ENCODE measurements at places on chromosomes 16 and 17. TPM values are rescaled to one million over a fixed set of nuclear protein-coding genes. Genes with fewer than 3 reads are reported as not detected.

DNA sequence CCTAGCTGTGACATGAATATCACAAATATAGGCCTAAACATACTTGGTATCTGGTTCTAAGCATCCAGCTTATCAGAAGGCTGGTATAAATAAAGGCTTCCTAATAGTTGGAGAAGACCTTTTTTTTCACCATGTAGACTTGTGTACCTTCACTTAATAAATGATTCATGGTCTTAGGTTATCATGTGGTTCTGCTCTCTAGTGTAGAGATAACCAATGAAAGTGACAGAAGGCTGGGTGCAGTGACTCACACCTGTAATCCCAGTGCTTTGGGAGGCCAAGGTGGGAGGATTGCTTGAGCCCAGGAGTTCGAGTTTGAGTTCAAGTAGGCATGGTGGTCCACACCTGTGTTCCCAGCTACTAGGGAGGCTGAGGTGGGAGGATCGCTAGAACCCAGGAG is 3.1 kb downstream of the DDX19A start:
- H3K4me1 ChIP-seq: peaks cover 40% of the 10 kb centered on the region
- H3K27ac ChIP-seq: peak overlapping the region; percentile 22
- no peaks in the 10 kb centered on the region for H3K27me3 ChIP-seq
- H3K36me3 ChIP-seq: peaks cover 15% of the 10 kb centered on the region
- no peak overlapping the region for H3K4me3 ChIP-seq

- H3K36me3 ChIP-seq: peaks cover 20% of the 10 kb centered on the region
- H3K4me1 ChIP-seq: peaks cover 38% of the 10 kb centered on the region
- H3K27me3 ChIP-seq: no peaks in the 10 kb centered on the region
- H3K27ac ChIP-seq: peak overlapping the region; percentile 96
- peak; percentile 50 for DNase-seq
- H3K4me3 ChIP-seq: peak overlapping the region; percentile 94
Measured at GRCh38 chr17:30476726-30477082, 504 bp upstream of the GOSR1 start.

Gene OR2C1
- total RNA-seq: not detected

GRCh38 chr17:19445105-19445504 is 34.1 kb downstream of the RNF112 start:
- DNase-seq: no peak
- H3K27ac ChIP-seq: no peak overlapping the region
- no peak overlapping the region for H3K4me3 ChIP-seq

Gene CAMKK1
- 1.8 TPM for total RNA-seq

- no peak for DNase-seq
- H3K36me3 ChIP-seq: no peaks in the 10 kb centered on the region
- H3K4me3 ChIP-seq: peak overlapping the region; percentile 69
- H3K4me1 ChIP-seq: peaks cover 33% of the 10 kb centered on the region
Measured at GRCh38 chr16:57803134-57803990, 1.1 kb upstream of the KIFC3 start.

GRCh38 chr16:16956376-16956775 is 514.4 kb downstream of the XYLT1 start:
- H3K27me3 ChIP-seq: peaks cover 7% of the 10 kb centered on the region
- no peak overlapping the region for H3K27ac ChIP-seq
- no peaks in the 10 kb centered on the region for H3K36me3 ChIP-seq
- DNase-seq: no peak

Gene FLYWCH2
- total RNA-seq: 19.7 TPM

GRCh38 chr16:24635900-24636610 is 93.4 kb upstream of the TNRC6A start:
- no peak overlapping the region for H3K27ac ChIP-seq
- no peaks in the 10 kb centered on the region for H3K4me1 ChIP-seq
- no peaks in the 10 kb centered on the region for H3K36me3 ChIP-seq
- H3K27me3 ChIP-seq: peaks cover 4% of the 10 kb centered on the region

- no peak overlapping the region for H3K4me3 ChIP-seq
- H3K27me3 ChIP-seq: no peaks in the 10 kb centered on the region
- H3K4me1 ChIP-seq: peaks cover 8% of the 10 kb centered on the region
- peak overlapping the region; percentile 44 for H3K27ac ChIP-seq
- DNase-seq: no peak
- H3K36me3 ChIP-seq: peaks cover 1% of the 10 kb centered on the region
Measured at GRCh38 chr17:65660078-65660477, 98.6 kb upstream of the AXIN2 start.

Gene NPIPA3
- total RNA-seq: not detected

- H3K27ac ChIP-seq: peak overlapping the region; percentile 53
- peaks cover 33% of the 10 kb centered on the region for H3K36me3 ChIP-seq
- no peaks in the 10 kb centered on the region for H3K27me3 ChIP-seq
- peaks cover 37% of the 10 kb centered on the region for H3K4me1 ChIP-seq
- DNase-seq: no peak
Measured at GRCh38 chr17:45279898-45280297, 18.0 kb upstream of the SPATA32 start.

Gene TMEM88
- 1.2 TPM for total RNA-seq

DNA sequence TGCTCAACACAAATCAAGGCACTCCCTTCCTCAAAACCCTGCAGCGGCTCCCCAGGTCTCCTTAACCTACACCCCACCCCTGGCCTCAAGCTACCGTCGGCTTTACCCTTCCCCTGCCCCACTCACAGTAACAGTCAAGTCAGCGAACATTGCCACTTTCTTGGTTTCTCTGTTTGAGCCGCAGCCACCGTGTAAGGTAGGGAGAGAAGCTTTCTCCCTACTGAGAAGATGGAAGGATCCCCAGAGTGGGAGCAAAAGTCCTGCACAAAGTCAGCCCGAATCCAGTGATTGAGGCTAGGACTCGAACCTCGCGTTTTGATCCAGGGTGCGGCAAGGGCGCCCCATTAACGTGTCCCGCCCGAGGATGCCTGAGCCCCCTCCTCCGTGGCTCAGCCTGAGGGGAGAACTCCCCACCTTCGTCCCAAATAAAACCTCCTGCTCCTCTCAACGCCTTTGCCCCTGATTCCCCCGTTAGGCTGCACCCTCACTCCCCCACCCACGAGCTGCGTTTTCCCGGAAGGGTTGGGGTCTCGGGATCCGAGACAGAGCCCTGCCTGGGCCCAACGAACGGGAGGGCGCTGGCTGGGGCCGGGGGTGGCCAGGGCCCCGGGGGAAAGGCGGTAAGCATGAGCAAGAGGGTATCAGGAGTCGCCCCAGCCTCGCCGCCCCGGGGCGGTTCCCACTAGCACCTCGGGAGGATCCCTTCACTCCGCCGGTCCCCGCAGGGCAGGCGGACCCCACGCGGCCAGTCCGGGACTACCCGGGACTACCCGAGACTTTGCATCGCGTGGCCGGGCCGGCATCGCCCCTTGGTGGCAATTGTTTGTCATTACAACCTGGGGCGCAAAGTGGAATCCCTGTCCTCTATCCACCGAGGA is 9.9 kb upstream of the NAGS start:
- no peak overlapping the region for H3K27ac ChIP-seq
- DNase-seq: peak; percentile 75
- H3K4me3 ChIP-seq: no peak overlapping the region
- no peaks in the 10 kb centered on the region for H3K36me3 ChIP-seq

- peak overlapping the region; percentile 19 for H3K27ac ChIP-seq
- peaks cover 49% of the 10 kb centered on the region for H3K36me3 ChIP-seq
- no peak overlapping the region for H3K4me3 ChIP-seq
- no peaks in the 10 kb centered on the region for H3K27me3 ChIP-seq
- no peak for DNase-seq
Measured at GRCh38 chr17:62611728-62612127, 15.7 kb upstream of the MRC2 start.

DNA sequence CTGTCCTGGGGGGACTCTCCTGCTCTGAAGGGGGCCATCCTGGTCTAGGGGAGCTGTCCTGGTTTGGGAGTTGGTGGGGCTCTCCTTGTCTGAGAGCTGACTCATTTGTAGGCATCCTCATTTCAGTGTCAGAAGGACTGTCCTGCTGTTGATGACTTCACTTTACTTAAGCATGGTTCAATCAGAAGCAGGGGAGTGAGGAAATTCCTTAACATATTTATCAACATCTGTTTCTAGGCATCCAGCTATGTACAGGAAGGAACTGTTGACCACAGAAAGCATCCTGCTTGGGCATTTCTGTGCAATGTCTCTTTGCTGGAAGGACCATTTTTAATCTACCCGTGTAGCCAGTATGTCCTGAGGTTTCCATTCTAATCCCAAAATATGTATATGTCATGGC is 502.7 kb upstream of the HSBP1 start:
- no peak for DNase-seq
- H3K4me1 ChIP-seq: no peaks in the 10 kb centered on the region
- H3K27ac ChIP-seq: no peak overlapping the region
- H3K4me3 ChIP-seq: no peak overlapping the region

GRCh38 chr17:4739122-4740024 is at the start of the genes CXCL16 and ZMYND15:
Gene CXCL16 (minus strand): TSS chr17:4739928. CDS start chr17:4739339, 589 bp downstream.
Gene ZMYND15 (plus strand): TSS chr17:4739833. CDS start chr17:4740549, 716 bp downstream.
- peak within 1 kb of the TSS; percentile 71 for H3K4me3 ChIP-seq
- peaks cover 30% of the 10 kb centered on the region for H3K27me3 ChIP-seq
- no peaks in the 10 kb centered on the region for H3K36me3 ChIP-seq
- DNase-seq: peak; percentile 57
- peaks cover 20% of the 10 kb centered on the region for H3K4me1 ChIP-seq

GRCh38 chr17:19513897-19514488 is 19.7 kb upstream of the SLC47A1 start:
- H3K27ac ChIP-seq: no peak overlapping the region
- no peaks in the 10 kb centered on the region for H3K36me3 ChIP-seq
- H3K4me1 ChIP-seq: peaks cover 2% of the 10 kb centered on the region
- no peak overlapping the region for H3K4me3 ChIP-seq

GRCh38 chr16:75000481-75001081 is 1.8 kb downstream of the ZNRF1 start:
- H3K4me3 ChIP-seq: peak overlapping the region; percentile 77
- H3K4me1 ChIP-seq: peaks cover 34% of the 10 kb centered on the region
- no peak for DNase-seq

DNA sequence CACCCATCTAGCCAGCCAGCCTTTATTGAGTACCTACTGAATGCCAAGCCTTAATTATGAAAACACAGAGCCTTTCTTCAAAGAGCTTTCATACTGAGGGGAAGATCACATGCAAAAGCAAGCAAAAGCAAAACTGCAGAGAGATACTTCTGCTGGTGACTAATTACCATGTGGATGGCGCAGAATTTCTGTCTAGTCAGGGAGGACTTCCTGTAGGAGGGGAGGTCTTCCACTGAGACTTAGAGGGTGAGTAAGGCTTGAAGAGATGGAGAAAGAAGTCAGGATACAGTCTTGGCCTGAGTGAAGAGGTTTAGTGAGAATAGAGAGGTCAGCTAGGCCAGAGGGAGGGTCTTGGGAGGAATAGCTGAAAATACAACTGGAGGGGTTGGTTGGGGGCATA is 53.9 kb upstream of the CCL2 start:
- peaks cover 27% of the 10 kb centered on the region for H3K4me1 ChIP-seq
- peaks cover 73% of the 10 kb centered on the region for H3K27me3 ChIP-seq
- H3K4me3 ChIP-seq: peak overlapping the region; percentile 4
- H3K27ac ChIP-seq: peak overlapping the region; percentile 39

DNA sequence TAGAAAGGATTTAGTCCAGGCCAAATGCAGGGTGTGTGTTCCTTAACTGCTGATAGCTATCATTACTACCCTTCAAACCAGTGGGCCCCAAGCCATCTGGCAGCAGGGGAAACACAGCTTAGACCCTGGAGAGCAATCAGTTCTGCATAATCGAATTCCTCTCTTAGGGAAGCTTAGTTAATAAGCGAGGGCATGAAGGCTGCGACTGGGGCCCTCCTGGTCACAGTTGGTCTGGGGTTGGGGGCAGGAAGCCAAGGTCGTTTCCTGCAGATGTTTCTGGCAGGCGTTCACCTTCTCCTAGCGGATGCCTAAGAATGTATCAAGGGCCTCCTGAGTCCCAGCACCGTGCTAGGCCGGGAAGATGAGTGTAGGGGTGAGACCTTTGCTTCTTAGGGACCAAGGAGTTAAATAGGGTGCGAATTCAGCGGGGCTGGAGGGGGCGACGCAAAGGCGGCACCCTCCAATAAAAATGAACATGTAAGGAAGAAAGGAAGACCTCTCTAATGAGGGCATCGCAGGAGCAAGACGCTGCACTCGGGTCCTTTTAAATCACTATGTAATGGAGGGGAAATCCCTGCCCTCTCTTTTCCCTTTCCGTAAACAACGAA is 16.5 kb upstream of the EEF2K start:
- H3K4me1 ChIP-seq: peaks cover 41% of the 10 kb centered on the region
- H3K27ac ChIP-seq: peak overlapping the region; percentile 98

DNA sequence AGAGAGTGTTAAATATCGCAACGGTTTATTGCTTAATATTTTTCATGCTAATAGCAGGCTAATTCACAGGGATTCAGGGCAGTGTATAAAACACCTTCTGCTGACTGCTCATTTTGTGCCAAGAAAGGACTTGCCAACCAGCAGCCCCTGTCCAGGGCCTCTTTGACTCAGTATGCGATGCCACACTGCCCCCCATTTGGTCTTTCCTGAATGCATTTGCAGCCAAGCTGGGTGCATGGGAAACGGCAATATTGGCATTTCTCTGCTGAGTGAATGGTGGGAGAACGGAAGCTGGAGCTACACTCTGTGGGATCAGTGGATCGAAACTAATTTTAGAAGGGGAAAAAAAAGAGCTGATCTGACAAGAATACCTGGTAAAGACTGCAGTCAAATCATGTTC is 152.9 kb upstream of the C16orf82 start:
- DNase-seq: no peak
- H3K4me3 ChIP-seq: no peak overlapping the region
- no peaks in the 10 kb centered on the region for H3K4me1 ChIP-seq
- no peak overlapping the region for H3K27ac ChIP-seq
- no peaks in the 10 kb centered on the region for H3K36me3 ChIP-seq
- peaks cover 2% of the 10 kb centered on the region for H3K27me3 ChIP-seq

DNA sequence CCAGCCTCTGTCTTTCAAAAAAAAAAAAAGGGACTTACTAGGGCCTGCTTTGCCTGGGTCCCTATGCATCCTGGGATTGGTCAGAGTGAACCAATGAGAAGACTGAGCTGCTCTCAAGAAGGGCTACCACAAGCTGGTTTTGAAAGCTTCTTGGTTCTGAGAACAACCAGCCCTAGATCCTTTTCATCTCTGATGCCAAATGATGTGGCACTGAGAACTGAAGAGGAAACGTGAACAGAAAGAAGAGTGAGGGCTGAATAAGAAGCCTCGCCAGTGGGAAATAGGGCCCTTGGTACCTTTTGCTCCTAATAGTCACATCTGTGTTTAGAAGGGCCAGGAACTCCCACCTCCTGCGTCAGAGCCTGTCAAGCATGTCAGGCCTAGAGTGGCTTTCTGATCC is 10.7 kb downstream of the TACO1 start:
- peak overlapping the region; percentile 91 for H3K27ac ChIP-seq
- peaks cover 12% of the 10 kb centered on the region for H3K36me3 ChIP-seq
- peaks cover 26% of the 10 kb centered on the region for H3K4me1 ChIP-seq
- H3K4me3 ChIP-seq: peak overlapping the region; percentile 8

- no peak overlapping the region for H3K4me3 ChIP-seq
- no peaks in the 10 kb centered on the region for H3K36me3 ChIP-seq
- DNase-seq: peak; percentile 35
- no peak overlapping the region for H3K27ac ChIP-seq
Measured at GRCh38 chr17:58306131-58306951, 22.3 kb downstream of the TSPOAP1 start.

GRCh38 chr17:57902117-57902799 is 52.4 kb upstream of the MRPS23 start:
- no peak overlapping the region for H3K27ac ChIP-seq
- no peaks in the 10 kb centered on the region for H3K27me3 ChIP-seq
- DNase-seq: no peak
- no peak overlapping the region for H3K4me3 ChIP-seq
- no peaks in the 10 kb centered on the region for H3K36me3 ChIP-seq

Gene COG4
- total RNA-seq: 67.3 TPM

GRCh38 chr17:35614810-35615209 is 27.7 kb downstream of the AP2B1 start:
- H3K36me3 ChIP-seq: peaks cover 34% of the 10 kb centered on the region
- H3K4me3 ChIP-seq: no peak overlapping the region
- H3K27ac ChIP-seq: no peak overlapping the region
- H3K27me3 ChIP-seq: no peaks in the 10 kb centered on the region
- H3K4me1 ChIP-seq: no peaks in the 10 kb centered on the region
- no peak for DNase-seq

Data from activated CD8-positive, alpha-beta memory T cell treated with anti-CD3 and anti-CD28 coated beads, Interleukin-2, amount 10 ng/mL, durations not matched to agents 7 days and 5 days (primary cell).